ENCODE measurements at places on chromosomes 7 and 10. TPM values are rescaled to one million over a fixed set of nuclear protein-coding genes. Genes with fewer than 3 reads are reported as not detected.

Gene ZNF804B
- not detected for total RNA-seq

DNA sequence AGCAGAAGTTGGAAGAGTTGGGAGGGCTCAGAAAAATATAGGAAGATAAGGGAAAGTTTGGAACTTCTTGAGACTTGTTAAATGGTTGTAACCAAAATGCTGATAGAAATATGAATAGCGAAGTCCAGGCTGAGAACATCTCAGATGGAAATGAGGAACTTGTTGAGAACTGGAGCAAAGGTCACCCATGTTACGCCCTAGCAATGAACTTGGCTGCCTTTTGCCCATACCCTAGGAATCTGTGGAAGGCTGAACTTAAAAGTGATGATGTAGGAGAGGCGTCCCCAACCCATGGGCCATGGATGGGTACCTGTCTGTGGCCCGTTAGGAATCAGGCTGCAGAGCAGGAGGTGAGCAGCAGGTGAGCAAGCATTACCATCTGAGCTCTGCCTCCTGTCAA lies 347.8 kb downstream of the ARL4A start:
- no peak for DNase-seq

- peak; percentile 75 for DNase-seq
These were observed 19.2 kb upstream of the BMPER start for GRCh38 chr7:33886149-33886623.

DNA sequence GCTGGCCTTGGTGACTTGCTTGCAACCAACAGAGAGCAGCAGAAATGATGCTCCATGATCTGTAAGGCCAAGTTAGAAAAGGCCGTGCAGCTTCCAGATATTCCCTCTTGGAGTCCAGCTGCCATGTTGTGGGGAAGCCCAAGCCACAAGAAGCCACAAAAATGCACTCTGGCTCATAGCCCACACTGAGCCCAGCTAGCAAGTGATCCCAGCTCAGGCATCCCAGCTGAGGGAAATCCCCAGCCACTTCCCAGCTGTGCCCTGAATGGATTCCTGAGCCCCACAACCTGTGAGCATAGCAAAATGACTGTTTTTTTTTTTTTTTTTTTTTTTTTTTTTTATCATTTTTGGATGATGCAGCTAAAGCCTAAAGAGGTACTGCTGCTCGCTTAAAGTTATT lies 11.1 kb upstream of the SDK1 start:
- no peak for DNase-seq

Data from endothelial cell (in vitro differentiated cells).